ENCODE measurements at places on chromosomes 4 and X. TPM values are rescaled to one million over a fixed set of nuclear protein-coding genes. Genes with fewer than 3 reads are reported as not detected.

Gene RUFY3
- 68.5 TPM for total RNA-seq

Gene RS1
- total RNA-seq: not detected

Gene APLN
- total RNA-seq: 1.3 TPM

Gene GAGE1
- total RNA-seq: not detected

Gene GASK1B
- total RNA-seq: 37.8 TPM

Gene SOWAHD
- total RNA-seq: 0.49 TPM

Gene UGT2A3
- not detected for total RNA-seq

Gene CYSLTR1
- total RNA-seq: not detected
